ENCODE measurements at places on chromosomes 16 and 17.

- no peak for DNase-seq
Observed at GRCh38 chr16:5736209-5736930, 638.8 kb upstream of the EEF2KMT start.

GRCh38 chr17:17468217-17469010 lies 8.4 kb upstream of the MED9 start:
- no peak for DNase-seq

DNA sequence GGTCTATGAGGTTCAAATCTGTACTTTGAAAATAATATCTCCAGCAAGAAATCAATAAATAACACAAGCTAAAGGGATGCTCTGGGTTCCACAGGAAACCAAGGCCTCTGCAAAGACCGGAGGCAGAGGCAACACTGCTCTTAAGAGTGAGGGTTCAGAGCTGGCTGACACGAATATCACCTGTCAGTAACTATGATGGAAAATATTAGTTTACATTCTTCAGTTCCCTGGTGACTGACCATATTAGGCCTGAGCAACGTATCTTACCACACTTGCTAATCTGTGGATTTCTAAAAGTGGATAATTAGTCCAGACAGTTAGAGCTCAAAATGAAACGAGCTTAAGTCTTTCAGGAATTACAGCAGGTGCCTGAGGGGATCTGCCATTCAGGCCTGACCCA lies 459.3 kb downstream of the HS3ST3B1 start:
- no peak for DNase-seq

- DNase-seq, result no peak
Observed at GRCh38 chr17:57422574-57423164, 166.3 kb downstream of the MSI2 start.

- no peak for DNase-seq
Observed at GRCh38 chr16:84940670-84941551, 70.4 kb downstream of the ZDHHC7 start.

- no peak for DNase-seq
Observed at GRCh38 chr17:78111727-78112517, 16.6 kb downstream of the TMC6 start.

DNA sequence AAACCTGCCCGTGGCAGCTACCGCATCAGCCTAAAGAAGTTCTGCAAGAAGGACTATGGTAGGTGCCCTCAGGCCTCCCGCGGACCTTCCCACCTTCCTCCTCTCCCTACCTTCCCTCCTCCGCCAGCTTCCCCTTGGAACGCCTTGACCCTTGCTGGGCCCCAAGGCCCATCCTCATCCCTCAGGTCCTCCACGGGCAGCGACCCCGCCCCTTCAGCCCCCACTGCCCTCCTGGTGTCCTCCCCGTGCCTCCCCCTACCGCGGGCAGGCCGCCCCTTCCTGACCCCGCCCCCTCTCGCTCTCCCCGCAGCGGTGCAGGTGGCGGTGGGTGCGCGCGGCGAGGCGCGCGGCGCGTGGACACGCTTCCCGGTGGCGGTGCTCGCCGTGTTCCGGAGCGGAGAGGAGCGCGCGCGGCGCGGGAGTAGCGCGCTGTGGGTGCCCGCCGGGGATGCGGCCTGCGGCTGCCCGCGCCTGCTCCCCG lies 1.4 kb upstream of the TBC1D24 start:
- DNase-seq, result no peak

DNA sequence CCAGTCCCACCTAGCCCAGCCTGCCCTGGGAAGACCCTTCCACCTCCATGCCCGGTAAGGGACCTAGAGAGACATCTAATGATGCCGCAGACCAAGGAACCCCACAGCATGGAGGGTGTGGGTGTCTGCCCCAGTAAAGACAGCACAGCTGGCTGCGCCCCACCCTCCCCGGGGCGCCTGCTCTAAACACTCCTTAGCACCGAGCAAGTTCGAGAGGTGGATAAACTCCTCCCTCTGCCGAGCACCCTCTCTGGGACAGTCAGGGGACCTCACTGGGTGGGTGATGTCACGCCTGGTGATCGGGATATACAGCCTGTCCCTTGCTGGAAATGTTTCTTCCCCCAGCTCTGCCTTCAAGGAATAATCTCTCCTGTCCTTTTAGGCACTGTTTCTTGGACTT lies 16.7 kb upstream of the DNAI2 start:
- no peak for DNase-seq

DNA sequence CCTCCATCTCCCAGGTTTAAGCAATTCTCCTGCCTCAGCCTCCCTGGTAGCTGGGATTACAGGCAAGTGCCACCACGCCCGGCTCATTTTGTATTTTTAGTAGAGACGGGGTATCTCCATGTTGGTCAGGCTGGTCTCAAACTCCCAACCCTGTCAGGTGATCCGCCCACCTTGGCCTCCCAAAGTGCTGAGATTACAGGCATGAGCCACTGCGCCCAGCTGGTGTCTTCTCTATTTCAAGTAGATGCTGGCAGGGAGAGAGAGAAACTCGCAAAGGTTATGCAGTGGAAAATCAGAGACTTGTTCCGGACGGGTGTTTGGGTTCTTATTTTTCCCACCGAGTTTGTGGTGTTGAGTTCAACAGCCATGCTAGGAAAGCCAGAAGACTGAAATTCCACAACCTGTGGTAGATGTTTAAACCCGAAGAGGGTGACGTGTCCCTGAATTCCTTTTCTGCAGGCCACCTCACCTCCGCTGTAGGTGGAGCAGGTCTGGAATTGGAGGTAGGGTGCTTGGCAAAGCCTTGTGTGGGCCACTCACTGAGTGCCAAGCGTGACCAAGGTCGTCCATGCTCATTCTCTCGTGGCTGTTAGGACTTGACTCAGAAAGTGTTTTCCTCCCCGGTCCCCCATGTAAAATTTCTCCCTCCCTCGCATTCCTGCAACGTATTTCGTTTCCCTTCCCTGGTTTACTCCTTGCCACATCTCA lies 7.3 kb upstream of the ZDHHC7 start:
- no peak for DNase-seq

- DNase-seq, result no peak
Observed at GRCh38 chr16:12516621-12517309, 286.9 kb downstream of the CPPED1 start.

GRCh38 chr16:50888486-50889261 lies 146.8 kb downstream of the CYLD start:
- DNase-seq, result no peak

DNA sequence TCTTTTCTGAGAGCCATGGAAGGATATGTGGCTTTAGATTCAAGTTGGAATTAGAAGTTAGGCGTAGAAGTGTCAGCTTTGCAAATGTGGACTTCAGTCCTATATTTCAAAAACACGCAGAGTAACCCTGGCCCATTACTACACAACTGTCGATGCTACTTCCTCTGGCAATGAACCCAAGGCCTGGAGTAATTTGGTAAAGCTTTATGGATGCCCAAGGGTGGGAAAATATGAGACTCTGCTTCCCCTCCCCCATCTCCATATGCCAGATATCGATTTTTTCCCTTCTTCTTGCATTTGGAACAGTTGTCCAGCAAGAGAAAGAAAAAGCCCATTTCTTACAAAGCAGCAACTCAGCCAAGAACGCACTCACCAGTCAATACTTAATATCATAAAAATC lies 2.9 kb upstream of the MAP1LC3B start:
- no peak for DNase-seq

GRCh38 chr17:33545124-33545523 lies 252.0 kb upstream of the ASIC2 start:
- no peak for DNase-seq

DNA sequence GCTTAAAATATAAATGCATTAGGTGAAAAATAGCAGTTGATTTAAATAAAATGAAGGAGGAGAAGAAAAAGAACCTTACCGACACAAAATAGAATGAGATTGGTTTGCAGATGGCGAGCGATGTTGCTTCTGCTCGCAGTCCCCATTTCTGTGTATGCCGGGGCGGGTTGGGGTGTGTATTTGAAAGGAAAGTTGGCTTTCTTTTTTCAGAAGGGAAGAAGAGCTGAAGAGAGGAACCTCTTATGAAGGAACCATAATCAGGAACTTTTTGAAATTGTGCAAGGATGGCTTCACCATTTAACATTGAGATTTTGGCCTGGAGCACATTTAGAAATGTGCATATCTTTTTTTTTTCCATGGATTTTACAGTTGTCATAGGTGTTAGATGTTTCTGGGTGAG lies at the start of gene IGSF6:
Gene IGSF6, minus strand, starts transcription at position 156 of the 400 bp plus-strand sequence. Its CDS starts 10 bp downstream, at position 146.
- DNase-seq, result no peak

- DNase-seq, result no peak
Observed at GRCh38 chr17:66584927-66585326, 250.0 kb upstream of the CACNG5 start.

- peak; percentile 50 for DNase-seq
Observed at GRCh38 chr16:57536306-57537193, at the start of gene CCDC102A. Gene CCDC102A (minus strand): TSS chr16:57536571. CDS start chr16:57529177, 7,394 bp downstream.

DNA sequence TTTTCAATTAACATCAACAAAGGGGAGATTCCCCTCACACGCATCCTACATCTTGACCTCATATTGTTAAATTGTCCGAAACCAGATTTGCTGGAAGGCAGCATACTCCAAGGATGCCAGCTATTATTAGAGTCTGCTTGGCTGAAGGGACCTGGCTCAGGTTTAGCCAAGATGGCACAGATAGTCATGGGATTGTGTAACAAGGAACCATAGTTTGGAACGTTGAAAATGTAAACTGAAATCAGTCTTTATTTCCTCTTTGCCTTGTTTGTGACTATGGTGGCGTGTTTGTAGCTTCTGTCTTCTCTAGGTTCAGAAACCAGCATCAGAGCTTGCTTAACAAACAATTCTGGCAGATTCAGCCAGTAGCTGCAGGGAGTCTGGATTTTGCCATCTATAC lies 5.9 kb downstream of the ARSG start:
- DNase-seq, result no peak

DNA sequence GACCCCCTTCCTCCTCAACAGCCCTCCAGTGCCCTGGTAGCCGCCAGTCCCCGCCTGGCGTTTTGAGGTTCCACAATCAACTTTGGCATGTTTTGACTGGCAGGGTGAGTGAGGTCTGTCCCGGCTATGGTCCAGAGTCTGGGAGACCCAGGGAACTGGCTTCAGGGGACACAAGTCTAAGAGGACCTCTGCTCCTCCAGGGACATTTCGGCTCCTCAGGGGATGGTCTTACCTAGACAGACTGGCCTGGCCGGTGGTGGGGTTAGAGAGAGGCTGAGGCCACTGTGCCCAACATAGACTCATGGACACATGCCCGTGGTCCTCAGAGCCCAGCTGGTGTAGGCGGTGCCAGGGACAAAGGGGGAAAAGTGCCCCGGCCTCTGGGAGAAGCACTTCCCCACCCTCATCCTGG lies 2.2 kb downstream of the TMC8 start:
- DNase-seq, result no peak

DNA sequence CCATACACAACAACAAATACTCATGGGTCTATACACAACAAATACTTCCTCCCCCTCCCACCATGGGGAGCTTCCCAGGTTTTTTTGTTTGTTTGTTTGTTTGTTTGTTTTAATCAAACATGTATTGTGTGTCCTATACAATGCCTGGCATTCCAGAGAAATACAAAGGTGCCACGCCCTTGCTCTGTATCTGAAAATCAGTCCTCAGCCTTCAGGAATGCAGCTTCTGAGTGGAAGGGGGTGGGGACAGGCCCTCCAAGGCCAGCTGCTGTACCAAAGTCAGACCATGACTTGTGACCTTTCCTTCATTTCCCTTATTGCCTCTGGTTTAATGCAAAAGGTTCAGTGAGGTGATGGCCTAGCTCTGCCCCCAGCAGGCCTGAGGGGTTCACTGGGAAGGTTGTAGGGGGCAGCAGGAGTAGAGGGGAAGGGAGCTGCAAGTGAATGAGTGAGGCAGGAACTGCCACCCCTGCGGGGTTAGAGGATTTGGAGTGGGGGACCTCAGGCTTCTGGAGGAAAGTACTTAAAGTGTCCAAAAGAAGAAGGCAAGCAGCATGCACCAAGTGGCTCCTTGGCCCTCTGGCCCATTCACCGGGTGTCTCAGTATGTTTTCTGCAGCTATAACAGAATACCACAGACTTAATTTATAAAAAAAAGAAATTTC lies 105.2 kb downstream of the CLEC16A start:
- DNase-seq, result no peak

- DNase-seq, result no peak
Observed at GRCh38 chr17:55661256-55661758, 61.4 kb downstream of the TMEM100 start.

- DNase-seq, result peak; percentile 51
Observed at GRCh38 chr17:18257268-18257981, 1.1 kb downstream of the FLII start.

All from KBM-7 (cell line).